HT-29 (cell line): ENCODE measurements at places on chromosomes 16 and 17. TPM values are rescaled to one million over a fixed set of nuclear protein-coding genes. Genes with fewer than 3 reads are reported as not detected.
A peak's percentile ranks its signal among the peaks of the same experiment; 100 is the strongest.

Gene TAT
- 0.03 TPM in 1 of 2 replicates, not detected in the other for total RNA-seq

Gene ATXN1L
- total RNA-seq, result 12.3 and 14.1 TPM in 2 replicates

Gene KRTAP2-4
- not detected in 2 replicates for total RNA-seq

Gene ATP1B2
- total RNA-seq, result not detected in 2 replicates

- DNase-seq, result peak; percentile 65
Measured at GRCh38 chr16:85616607-85617321, 3.6 kb downstream of the GSE1 start.

DNA sequence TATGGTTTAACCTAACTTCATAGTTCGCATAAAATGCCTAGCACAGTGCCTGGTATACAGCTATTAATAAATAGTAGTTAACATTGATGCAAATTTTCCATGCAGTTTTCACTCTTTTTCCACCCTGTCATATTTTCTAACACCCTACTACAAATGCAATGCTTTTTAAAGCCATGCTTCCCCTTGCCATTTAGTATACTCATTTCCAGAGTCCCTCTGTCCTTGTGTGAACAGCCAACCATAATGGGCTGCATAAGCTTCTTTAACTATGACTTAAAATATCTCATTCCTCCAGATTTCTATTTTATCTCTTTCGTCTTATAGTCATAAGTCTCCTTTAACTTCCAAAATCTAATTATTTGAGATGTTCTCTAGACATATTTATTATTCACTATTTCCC, 284.1 kb downstream of the GRIN2A start:
- DNase-seq, result no peak

DNA sequence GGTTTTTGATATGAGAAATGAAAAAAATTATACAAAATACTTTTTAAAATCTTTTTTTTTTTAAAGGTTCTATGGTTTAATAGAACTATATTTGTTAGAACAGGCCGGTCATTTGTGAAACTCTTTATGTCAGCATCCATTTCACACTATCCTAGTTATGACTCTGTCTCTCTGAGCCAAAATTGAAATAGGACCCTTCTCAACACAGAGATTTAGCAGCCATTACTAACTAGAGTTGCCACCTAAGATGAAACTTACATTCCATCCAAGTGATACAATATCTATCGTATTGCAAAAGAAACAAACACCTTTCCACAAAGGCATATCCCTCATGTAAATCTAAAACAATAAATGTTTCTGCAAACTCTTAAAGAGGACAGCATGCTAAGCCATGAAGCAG, 249.8 kb downstream of the CDH11 start:
- no peak for DNase-seq
